Common myeloid progenitor, CD34-positive (primary cell): ENCODE measurements at places on chromosomes 4 and X.

DNA sequence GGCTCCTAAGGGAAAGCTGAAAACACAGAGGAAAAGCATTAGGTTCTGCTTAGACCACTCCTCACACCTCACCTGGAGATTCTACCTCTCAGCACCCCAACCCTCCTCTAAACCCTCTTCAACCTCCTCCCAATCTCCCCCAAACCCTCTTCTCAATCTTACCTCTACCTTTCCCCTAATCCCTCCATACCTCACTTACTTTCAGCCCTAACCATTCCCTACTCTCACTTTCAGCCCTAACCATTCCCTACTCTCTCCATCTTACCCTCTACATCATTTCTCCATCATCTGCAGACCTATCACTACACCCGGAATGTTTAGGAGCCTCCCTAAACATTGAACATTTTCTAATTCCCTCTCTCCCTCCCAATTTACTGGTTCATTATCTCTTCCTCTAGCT lies 3.5 kb downstream of the RTL3 start:
- DNase-seq, result no peak

DNA sequence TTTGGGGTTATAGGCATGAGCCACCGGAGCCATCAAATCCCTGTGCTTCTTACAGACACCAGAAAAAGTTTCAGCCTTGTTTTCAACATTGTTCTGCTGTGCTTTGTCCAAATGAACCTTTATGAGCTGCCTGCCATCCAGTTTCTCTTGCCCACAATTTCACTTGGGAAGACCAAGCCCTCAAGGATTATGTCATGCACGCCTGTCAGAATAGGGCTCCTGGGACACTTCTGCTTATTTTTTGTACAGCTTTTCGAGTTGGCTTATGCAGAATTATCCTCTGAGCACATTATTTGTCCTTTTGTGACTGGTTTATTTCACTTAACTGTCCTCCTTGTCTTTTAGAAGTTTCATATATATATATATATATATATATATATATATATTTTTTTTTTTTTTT lies 16.2 kb downstream of the UBE2K start:
- no peak for DNase-seq

DNA sequence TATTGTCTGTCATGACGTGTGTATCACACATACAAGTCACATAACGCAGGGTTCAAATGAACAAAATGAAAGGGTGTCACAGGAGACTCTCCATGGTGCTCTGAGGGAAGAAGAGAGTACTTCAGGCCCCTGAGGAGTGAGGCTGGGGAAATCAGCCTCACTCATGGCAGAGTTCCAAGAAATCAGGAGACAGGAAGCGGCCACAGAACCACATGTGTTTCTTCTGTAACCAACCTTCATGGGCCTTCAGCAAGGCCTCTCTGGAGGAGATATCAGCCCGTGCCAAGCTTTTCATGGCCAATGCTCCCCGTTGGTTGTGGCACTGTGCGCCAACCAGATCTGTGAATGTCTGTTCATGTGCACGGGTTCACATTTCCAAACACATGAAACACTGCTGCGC lies 76.0 kb downstream of the NAT8L start:
- peak; percentile 89 for DNase-seq

DNA sequence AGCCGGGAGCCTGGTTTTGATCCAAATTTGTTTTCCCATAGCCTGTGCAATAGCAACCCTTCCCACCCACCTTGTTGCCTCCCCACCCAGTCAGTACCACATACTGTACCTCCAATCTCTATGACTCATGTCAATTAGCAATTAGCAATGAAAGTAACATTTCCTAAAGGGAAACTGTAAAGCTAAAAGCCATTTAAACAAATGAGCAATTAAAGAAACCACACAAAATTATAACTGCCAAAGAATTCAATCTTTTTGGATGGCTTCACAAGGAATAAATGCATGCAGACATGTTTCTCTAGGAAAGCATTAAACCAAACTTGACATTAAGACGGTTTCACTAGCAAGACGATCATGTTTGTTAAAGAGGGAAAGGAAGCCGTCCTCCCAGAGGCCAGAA lies 169.0 kb upstream of the MAP3K15 start:
- DNase-seq, result no peak

GRCh38 chr4:89416960-89417359 lies 109.4 kb upstream of the GPRIN3 start:
- DNase-seq, result no peak

GRCh38 chr4:152843481-152844090 lies 63.8 kb downstream of the ARFIP1 start:
- peak; percentile 24 for DNase-seq

DNA sequence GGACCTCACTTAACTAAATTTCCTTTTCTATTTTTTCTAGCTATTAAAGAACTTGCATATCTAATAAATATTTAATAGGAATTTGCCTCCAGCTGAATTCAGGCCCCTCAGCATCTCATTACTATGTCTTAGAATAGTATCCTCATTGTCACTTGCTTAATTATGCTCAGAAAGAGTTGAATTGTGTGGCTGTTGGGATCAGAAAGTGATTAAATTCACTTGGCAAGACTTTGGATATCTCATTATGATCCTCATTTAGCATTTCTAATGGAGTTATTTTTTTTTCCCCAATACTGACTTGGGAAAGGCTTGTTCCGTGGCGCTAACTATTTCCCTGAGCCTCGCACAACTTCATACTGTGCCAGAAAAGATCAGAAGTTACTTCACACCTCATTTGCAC lies 158.8 kb downstream of the IDS start:
- no peak for DNase-seq

DNA sequence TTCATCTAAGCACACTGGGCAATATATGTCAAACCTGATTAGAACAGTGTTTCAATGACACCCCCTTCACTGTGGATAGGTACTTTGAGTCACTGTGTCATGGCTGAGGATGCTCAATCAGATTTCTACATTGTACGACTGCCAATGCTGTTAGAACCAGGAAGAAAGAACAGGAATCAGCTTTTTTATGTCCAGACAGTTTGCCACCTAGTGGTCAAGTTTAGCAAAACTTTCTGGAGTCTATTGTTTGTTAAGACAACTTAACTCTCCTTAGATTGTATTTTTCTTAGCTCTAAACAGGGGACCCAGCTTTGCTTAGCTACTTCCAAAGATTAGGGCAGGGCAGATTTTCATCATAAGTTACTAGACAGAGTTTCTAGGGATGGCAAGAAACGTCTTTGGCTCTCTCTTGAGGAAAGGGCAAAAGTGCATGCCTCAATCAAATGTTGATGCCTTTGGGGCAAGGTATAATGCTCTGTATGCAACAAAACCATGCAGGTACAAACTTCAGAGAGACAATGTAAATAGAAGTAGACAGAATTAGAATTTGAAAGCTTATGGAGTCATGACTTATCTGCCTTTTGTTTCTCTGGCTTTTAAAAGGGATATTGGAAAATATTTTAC lies 40.5 kb upstream of the BMP3 start:
- peak; percentile 56 for DNase-seq

DNA sequence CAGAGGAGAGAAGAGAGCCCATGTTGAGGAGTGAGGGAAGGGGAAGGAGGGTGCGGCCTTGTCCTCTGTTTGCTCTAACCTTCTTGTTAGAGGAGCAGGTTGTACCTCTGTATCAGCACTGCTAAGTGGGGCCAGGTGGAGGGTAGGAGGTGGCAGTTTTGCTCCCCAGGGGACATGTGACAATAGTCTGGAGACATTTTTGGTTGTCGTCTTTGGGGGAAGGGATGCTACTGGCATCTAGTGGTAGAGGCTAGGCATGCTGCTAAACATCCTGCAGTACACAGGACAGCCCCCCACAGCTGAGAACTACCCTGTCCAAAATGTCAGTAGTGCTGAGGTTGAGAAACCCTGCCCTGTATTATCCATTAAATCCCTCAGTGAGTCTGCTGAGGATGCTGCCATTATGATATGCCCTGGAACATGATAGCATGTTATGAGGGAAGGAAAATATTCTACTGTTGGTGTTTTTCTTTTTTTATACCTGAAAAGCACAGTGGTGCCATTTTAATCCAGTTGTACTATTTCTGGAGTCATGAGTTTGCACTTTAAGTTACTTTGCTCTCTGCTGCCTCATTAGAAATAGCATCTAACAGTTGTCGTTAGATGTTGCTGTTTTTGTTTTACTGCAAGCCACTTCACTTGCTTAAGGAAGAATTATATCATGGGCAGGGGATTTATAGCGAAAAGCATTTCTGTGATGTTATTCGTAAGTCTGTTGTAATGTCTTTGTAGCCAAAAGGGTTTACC lies 90.6 kb downstream of the LRP2BP start:
- DNase-seq, result peak; percentile 76

GRCh38 chrX:1592470-1593142 lies 1.2 kb downstream of the AKAP17A start:
- DNase-seq, result peak; percentile 69

- DNase-seq, result peak; percentile 30
Observed at GRCh38 chr4:792626-793092, 33.3 kb downstream of the CPLX1 start.

GRCh38 chr4:99629962-99630554 lies 27.6 kb downstream of the C4orf54 start:
- DNase-seq, result no peak

DNA sequence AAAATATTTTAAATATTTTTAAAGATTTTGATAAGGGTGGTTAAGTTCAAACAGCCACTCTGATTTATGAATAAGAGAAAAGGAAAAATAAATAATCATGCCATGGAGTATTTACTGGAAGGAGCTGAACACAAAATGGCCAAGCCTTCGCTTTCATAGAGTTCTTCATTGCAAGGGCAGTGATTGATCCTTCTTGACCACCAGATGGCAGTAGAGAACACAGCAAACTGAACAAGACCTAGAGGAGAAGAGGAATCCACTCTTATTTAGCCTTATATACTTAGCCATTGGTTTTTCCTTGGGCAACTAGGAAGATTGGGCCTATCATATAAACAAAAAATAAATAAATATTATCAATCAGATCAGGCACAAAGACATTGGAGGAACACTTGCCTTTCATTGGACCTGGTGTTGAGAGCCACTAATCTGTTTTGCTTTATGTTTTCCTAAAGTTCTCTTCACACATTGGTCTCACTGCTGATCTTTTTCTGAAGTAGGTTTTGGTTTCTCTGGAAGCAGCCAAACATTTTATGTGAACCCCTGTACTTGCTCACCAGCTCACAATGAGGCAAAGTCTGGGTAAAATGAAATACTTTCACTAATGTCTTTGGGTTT lies 58.1 kb upstream of the PARM1 start:
- DNase-seq, result peak; percentile 87

GRCh38 chr4:145840162-145840768 lies 98.4 kb downstream of the ZNF827 start:
- DNase-seq, result peak; percentile 43

DNA sequence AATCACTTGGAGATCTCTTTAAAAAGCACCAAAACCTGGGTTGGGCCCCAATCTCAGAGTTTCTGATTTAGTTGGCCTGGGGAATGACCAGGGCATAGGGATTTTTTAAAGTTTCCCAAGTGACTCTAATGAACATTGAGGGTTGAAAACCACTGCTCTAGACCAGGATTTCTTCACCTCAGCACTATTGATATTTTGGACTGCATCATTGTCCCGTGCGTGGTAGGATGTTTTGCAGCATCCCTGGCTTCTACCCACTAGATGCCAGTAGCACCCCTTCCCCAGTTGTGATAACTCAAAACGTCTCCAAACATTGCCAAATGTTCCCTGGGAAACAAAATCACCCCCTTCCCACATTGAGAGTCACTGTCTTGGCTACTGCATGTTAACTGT lies 61.8 kb downstream of the ATXN3L start:
- DNase-seq, result no peak

GRCh38 chr4:8585721-8586212 lies 5.6 kb downstream of the GPR78 start:
- DNase-seq, result no peak

- DNase-seq, result no peak
Observed at GRCh38 chr4:81418572-81418971, 53.1 kb downstream of the RASGEF1B start.

GRCh38 chr4:138437263-138437851 lies 195.2 kb upstream of the SLC7A11 start:
- DNase-seq, result no peak

- DNase-seq, result no peak
Observed at GRCh38 chrX:29842552-29842951, 372.8 kb upstream of the MAGEB2 start.

DNA sequence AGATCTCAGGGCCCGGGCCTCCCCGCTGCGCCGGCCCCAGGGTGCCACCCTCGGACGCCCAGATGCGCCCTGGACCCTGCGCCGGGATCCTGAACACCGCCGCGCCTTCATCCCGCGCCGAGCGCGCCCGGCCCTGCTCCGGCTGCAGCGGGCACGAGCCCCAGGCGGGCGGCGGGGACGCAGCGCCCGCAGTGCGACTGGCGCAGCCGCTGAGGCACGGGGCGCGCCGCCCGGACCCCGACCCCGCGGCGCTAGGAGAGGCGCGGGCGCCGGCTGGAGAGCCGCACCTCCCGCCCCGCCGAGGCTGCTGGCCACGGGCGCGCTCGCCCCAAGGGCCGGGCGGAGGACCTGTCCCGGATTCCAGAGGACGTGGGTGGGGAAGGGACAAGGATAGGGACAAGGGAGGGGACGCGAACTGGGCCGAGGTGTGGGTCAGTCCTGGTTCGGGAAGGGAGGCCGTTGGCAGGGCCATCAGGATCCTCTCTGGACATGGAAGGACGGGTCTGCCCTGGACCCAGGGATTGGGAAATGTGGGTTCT lies 1.1 kb downstream of the ZFYVE28 start:
- DNase-seq, result peak; percentile 24

GRCh38 chrX:68842781-68843581 lies 14.2 kb downstream of the EFNB1 start:
- DNase-seq, result peak; percentile 93

- no peak for DNase-seq
Observed at GRCh38 chrX:37504991-37505390, 66.5 kb upstream of the LANCL3 start.

DNA sequence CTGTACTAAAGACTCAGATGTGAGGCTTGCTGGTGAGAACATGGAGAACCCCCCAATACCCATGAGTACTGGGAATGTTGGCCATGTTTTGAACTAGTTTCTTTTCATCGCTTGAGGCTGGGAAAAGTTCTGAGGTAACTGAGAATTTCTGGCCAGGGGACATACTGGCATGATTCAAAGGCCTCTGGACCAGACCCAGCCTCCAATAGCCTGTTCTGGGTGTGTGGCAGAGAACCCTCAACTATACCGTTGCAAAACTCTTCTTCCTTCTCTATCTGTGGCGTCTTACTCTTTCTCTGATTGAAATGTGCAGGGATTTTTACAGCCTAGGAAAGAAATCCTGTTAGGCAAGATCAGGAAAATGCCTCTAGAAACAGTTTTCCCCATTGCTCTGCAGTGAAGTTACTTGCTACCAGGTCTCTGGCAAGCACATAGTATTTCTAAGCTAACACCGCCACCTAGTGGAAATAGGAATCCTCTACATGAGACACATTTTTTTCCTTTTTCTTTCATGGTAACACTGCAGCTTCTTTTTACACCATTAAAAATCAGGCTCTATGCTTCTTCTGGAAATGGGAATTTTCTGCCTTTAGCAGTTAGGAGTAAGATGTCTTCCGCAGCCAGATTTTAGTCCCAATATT lies 170.7 kb upstream of the ZCCHC13 start:
- DNase-seq, result peak; percentile 76

DNA sequence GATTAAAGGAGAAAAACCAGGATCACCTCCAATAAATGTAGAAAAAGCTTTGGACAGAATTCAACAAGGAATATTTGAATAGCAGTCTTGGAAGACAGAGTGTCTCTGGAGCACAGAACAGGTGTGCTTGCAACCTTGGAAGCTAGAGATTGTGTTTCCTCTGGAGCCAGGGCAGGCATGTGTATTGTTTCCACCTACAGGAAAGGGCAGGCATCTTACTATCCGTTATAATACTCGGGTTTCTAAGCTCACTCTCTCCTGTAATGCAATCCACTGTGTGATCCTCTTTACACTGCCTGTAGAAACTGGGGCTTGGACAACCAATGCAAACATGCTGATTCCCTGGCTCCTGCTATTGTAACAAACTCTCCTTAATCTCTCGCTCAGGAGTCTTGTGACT lies 14.4 kb downstream of the CCDC110 start:
- DNase-seq, result no peak
